ENCODE measurements at places on chromosomes 4 and X.

DNA sequence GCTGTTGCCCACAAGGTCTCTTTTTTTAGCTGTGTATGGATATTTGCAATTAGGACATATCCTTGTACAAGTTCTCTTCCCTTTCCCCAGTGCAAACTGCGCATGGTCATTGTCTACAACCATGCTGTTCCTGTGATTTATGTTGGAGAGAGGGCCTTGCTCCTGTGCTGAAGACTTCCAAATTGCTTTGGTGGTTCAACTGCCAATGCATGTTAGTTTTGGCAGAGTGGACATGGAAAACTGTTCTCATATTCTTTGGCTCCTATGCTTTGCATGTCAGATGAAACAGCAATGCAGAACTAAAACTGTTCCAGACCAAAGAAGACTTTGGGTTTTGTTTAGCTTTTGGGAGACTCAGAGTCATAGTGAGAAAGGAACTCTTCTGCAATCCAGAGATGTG is 148.8 kb upstream of the EDNRA start:
- no peak for DNase-seq

- no peak for DNase-seq
Observed at GRCh38 chr4:87239821-87240220, 19.4 kb upstream of the KLHL8 start.

DNA sequence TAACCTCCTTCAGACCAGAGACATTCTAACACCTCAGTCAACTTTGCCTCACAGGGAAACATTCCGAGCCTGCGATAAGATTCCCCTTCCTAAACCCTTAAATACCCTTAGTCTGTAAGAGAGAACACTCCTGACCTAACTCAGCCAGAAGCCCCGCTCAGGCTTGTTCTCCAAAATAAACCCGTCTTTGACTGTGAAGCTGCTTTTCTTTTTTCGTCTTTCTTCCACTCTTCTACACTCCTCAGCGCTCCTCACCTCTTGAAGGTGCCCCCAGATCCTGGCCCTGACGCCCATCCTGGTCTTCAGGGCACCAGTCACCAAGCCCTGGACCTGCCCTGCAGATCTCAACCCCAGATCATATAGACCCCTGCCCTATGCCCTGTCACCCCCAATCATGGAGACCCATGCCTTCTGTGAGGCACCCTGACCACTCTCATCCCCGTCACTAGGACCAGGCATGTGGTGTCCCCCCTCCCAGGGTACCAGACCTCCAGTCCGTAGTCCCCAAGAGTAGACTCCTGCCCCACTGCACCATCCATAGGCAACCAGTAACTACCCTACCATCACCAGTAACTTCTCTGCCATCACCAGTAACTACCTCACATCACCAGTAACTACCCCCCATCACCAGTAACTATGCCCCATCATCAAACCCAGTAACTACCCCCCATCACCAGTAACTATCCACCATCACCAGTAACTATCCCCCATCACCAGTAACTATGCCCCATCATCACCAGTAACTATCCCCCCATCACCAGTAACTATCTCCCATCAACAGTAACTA is 3.5 kb downstream of the ASMTL start:
- no peak for DNase-seq

DNA sequence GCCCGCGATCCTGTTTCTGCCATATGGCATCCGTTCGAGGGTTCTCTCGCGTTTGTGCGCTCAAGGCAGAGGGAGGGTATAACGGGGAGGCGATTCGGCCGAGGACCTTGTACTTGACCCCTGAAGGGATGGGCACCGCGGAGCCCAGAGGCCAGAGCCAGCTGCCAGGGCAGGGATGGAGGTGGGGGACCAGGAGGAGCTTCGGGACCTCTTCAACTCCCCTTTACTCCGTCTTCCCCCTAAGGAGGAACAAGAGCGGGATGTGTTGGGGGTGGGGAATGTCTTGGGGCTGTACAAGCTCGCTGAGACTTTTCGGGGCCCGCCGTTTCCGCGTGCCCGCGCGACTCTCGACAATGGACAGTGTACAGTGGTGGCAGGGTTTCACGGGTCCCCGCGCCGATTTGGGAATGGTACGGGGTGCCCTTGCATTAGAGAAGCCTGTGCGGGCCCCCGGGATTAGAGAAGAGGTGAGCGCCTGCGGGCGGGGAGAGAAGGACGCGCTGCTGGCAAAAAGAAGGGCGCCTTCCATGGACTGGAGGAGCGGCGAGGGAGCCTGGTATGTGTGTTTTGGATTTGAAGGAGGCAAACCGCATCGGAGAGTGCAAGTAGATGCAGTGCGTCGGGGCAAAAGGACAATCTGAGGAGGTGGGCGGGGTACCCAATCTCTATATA is 760 bp downstream of the UGT8 start:
- no peak for DNase-seq

- no peak for DNase-seq
Observed at GRCh38 chrX:40736170-40736505, 796 bp upstream of the MED14 start.

- DNase-seq, result no peak
Observed at GRCh38 chr4:121107507-121107906, 35.2 kb upstream of the NDNF start.

- DNase-seq, result no peak
Observed at GRCh38 chr4:142955501-142955900, 109.4 kb upstream of the INPP4B start.

DNA sequence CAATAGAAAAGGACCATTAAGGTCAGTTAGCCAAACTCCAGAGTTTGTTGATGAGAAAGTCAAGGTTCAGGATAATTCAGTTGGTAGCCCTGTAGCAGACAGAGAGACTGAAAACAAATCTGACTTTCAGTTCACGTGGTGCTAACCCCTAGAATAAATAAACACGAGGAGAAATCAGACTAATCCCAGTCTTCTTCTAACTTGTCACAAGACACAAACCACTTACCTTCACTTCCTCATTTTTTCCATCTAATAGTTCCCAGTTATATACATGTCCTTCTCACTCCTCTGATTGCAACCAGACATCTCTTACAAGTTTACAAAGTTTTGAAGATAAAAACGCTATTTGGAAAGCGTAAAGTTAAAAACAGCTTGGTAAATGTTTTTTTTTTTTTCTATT is 7.7 kb downstream of the TLR7 start:
- no peak for DNase-seq

DNA sequence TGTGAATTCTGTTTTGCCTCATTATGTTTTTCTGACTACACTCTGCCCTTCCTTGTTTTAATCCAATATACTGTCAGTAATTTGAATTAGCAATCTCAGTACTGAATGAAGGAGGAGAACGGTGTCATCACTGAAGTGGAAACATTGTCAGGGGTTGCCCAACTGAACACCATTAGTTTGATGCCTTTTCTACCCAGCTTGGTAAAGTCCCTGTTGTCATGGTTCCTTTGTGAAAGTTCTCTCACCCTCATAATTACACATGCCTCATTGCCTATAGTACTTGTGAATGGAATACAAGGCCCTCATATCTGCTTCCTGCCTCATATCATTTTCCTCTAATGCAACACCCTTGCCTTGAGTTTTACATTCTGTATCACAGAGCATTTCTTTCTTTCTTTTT is 76.9 kb downstream of the RRAGB start:
- DNase-seq, result no peak

GRCh38 chr4:27779827-27780226 is 919.2 kb downstream of the STIM2 start:
- no peak for DNase-seq

GRCh38 chrX:74090049-74090448 is 213.9 kb upstream of the ZCCHC13 start:
- DNase-seq, result no peak

- DNase-seq, result no peak
Observed at GRCh38 chr4:8524595-8525382, 55.4 kb upstream of the GPR78 start.

DNA sequence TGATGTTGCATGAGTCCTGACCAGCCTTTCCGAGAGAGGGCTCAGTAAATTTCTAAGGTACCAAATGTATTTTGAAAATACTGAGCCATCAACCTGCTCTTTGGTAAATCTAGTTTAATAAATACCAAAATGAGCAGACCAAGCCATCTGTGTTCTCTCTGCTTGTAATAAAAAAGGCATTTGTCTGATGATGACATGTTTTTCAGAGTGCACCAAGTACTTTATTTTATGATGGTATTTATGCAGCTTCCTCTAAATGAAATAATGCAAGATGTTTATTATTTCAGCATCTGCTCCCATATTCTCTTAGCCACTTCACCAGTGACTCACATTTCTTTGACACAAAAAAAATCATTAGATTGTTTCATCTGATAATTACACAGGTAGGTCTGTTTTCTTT is 700.5 kb downstream of the TRIML1 start:
- DNase-seq, result no peak

- no peak for DNase-seq
Observed at GRCh38 chr4:52675111-52675510, 16.0 kb upstream of the USP46 start.

DNA sequence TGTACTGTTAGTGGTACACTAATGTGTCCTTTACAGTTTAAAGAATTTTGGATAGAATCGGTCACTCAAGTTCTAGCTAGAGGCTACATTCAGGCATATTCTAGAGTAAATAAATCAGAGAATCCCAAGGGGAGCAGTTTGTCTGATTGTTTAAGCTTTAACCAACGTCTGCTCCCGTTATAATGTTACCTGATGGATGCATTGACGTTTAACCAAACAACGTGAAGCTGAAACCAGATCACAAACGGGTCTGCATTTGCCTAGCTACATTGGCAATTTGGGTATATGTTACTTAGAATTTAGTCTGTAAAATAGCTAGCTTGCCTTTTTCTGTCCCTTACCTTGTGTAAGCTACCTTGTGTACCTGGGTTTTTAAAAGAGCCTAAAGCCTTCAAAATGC is 1.6 kb downstream of the PI4K2B start:
- DNase-seq, result no peak

- no peak for DNase-seq
Observed at GRCh38 chr4:17189401-17189720, 290.9 kb upstream of the LDB2 start.

DNA sequence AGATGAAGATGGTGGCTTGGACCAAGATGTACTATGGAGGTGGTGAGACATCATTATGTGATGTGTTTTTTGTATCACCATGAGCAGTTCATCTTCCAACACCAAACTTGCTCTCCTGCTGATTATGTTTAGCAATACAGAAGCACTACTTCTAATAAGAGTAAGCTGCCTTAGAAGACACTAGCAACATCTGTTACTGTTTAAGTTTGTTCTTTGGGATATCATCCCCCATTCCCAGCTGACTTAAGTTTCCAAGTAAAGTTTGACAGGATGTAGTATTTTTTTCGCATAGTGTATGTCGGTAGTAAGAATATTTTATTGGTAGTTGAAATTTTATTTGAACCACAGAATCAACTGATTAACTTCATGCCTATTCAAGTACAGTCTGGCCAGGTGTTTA is 123.5 kb upstream of the BMPR1B start:
- no peak for DNase-seq

DNA sequence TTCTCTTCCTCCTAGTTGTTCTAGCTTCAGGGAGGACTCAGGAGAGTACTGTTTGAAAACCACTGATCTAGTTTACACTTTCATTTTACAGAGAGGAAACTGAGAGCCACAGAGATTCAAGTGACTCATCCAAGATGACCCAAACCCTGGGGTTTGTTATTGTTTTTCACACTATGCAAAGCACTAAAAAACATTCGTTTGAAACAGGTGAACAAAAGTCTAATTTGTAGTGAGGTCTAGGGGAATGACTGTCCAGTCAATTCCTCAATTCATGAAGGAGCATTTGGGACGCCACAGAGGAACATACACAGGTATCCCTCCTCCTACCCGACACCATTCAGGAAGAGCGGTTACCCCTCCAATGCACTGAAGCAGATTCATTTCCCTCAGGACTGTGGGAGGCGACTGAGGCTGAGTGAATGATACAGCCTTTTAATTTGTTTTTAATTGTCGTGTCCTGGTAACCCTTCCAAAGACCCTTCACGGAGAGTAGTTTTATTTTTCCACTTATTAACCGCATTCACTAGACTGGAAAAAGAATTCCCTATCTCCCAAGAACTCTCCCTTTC is 30.3 kb downstream of the TLR10 start:
- DNase-seq, result no peak

DNA sequence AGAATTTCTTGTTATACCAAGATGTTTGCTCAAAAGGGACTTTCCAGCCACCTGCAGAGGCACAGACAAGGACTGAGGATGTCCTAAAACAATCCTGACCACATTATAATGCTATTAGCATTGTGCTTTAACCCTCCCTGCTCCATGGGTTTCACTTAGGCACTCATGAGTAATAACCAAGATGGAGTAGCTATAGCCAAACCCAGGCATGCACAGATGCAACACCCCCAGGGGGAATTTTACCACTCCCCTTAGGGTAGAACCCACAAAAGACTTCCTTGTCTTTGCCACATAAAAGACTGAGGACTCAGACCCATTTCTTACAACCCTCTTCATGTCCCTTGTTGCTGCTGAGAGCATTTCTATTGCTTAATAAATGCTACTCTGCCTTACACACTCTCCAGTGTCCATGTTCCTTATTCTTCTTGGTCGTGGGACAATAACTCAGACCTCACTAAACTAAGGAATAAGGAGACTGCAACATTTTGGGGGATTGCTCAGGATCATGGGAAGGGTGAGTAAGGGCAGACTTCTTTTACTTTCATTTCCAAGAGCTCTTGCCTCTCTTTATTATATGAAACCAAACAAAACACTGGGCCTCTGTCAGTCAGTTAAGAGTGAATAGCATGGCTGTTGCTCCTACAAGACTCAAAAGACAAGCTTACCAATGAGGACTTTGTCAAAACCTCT is 103.5 kb downstream of the TECRL start:
- no peak for DNase-seq

DNA sequence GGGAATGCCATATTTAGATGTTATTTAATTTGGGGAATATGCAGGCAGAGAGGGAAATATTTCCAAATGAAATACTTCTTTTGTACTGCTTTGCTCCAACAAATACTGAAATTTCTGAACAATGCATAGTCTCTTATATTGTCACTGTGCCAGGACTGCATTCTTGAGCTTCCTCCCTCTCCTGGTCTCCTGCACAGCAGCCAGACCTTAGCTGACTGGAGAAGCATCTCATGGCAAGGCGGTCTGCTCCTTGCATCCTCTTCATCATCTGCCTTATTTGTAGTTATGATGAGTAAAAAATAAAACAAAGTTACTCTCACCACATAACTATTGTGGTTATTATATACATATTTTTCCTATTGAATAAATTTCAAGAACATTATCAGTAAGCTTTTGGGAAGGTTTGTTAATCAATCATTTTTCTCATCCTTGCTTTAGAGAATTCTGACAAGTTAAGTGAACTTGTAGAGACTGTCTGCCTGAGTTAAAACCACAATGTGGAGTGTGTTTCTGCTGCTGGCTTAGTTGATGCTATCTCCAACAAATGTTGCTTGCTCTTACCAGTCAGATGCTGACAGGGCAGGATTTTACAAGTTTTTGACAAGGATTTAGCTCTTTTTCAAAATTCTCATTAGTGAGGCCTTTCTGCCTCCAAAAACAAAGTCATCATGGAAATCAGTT is 153.6 kb downstream of the SOWAHB start:
- DNase-seq, result no peak

GRCh38 chr4:100189820-100190642 is at the start of gene DDIT4L:
DDIT4L (minus strand) TSS chr4:100190468; CDS start chr4:100189983, 485 bp downstream.
- DNase-seq, result peak; percentile 59

- no peak for DNase-seq
Observed at GRCh38 chr4:1601533-1601835, 82.6 kb downstream of the FAM53A start.

GRCh38 chr4:111066887-111067286 is 444.0 kb upstream of the PITX2 start:
- no peak for DNase-seq

GRCh38 chr4:182642831-182643230 is 274.4 kb downstream of the DCTD start:
- DNase-seq, result no peak
